ENCODE measurements at places on chromosomes 13 and 19. TPM values are rescaled to one million over a fixed set of nuclear protein-coding genes. Genes with fewer than 3 reads are reported as not detected.

- H3K27ac ChIP-seq, result peak overlapping the region; percentile 88
- H3K4me3 ChIP-seq, result peak overlapping the region; percentile 96
- DNase-seq, result no peak
- H3K4me1 ChIP-seq, result peaks cover 30% of the 10 kb centered on the region
- no peaks in the 10 kb centered on the region for H3K27me3 ChIP-seq
- H3K36me3 ChIP-seq, result no peaks in the 10 kb centered on the region
Observed at GRCh38 chr19:7395360-7396066, 46.8 kb downstream of the ARHGEF18 start.

- no peak for DNase-seq
- no peaks in the 10 kb centered on the region for H3K4me1 ChIP-seq
- no peaks in the 10 kb centered on the region for H3K36me3 ChIP-seq
- no peak overlapping the region for H3K4me3 ChIP-seq
- H3K27me3 ChIP-seq, result no peaks in the 10 kb centered on the region
Observed at GRCh38 chr19:12465211-12465610, 19.4 kb downstream of the ZNF709 start.

GRCh38 chr13:33543631-33544265 lies 258.2 kb upstream of the STARD13 start:
- H3K36me3 ChIP-seq, result no peaks in the 10 kb centered on the region
- H3K27me3 ChIP-seq, result no peaks in the 10 kb centered on the region
- peaks cover 32% of the 10 kb centered on the region for H3K4me1 ChIP-seq
- H3K4me3 ChIP-seq, result peak overlapping the region; percentile 64
- peak overlapping the region; percentile 99 for H3K27ac ChIP-seq

DNA sequence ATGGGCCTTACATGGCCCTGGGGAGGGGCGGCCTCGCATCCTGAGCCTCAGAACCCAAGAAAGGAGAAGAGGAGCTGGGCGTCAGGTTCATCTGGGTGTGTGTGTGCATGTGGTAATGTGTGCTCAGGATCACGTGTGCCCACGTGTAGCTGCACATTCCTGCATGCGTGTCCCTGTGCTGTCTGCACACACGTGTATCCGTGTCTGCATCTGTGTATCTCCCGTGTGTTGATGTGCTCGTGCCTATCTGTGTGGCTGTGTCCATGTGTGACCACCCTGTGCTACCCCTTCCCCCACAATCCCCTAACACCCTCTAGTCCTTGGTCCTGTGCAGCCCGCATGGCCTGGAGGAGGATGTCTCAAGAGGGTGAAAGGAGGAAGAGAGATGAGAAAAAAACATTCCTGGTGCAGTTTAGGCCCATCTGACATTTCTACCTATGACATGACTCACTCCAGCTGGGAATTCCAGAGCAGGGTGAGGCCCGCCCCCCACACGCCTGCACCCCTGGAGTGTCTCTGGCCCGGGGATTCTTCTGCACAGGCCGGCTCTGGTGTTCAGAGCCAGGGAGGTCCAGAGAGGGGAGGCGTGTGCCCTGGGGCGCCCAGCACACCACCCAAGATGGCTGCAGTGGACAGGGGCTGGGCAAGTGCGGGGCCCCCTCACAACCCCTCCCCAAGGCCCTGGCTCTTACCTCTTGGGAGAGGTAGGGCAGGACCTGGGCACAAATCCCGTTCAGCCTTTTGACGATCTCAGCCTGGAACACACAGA lies 7.1 kb downstream of the TLE5 start:
- H3K27ac ChIP-seq, result no peak overlapping the region
- H3K4me1 ChIP-seq, result peaks cover 34% of the 10 kb centered on the region
- no peaks in the 10 kb centered on the region for H3K27me3 ChIP-seq
- H3K4me3 ChIP-seq, result no peak overlapping the region

GRCh38 chr19:31533114-31533513 lies 183.9 kb upstream of the TSHZ3 start:
- no peak overlapping the region for H3K4me3 ChIP-seq
- H3K27me3 ChIP-seq, result no peaks in the 10 kb centered on the region
- no peaks in the 10 kb centered on the region for H3K4me1 ChIP-seq
- H3K36me3 ChIP-seq, result no peaks in the 10 kb centered on the region

- no peaks in the 10 kb centered on the region for H3K27me3 ChIP-seq
- H3K36me3 ChIP-seq, result peaks cover 8% of the 10 kb centered on the region
Observed at GRCh38 chr19:12723641-12724426, at the start of gene TNPO2. TSS of gene TNPO2 (minus strand) at chr19:12723932. CDS start at chr19:12720977, 2,955 bp downstream.

KLK5 gene
- not detected for total RNA-seq

TMEM59L gene
- total RNA-seq, result 2.2 TPM

RINL gene
- 12.0 TPM for total RNA-seq

Measured in upper lobe of right lung (tissue), 1 donor.